Upper lobe of left lung (tissue), 6 donors: ENCODE measurements at places on chromosomes 11 and 22. TPM values are rescaled to one million over a fixed set of nuclear protein-coding genes. Genes with fewer than 3 reads are reported as not detected.
A peak's percentile ranks its signal among the peaks of the same experiment; 100 is the strongest.

GRCh38 chr11:116852261-116853031, 15.0 kb upstream of the APOA1 start:
- H3K27ac ChIP-seq: peak overlapping the region; percentile 64
- no peaks in the 10 kb centered on the region for H3K27me3 ChIP-seq
- H3K4me3 ChIP-seq: no peak overlapping the region
- H3K36me3 ChIP-seq: peaks cover 46% of the 10 kb centered on the region
- no peak for DNase-seq

GRCh38 chr22:24230911-24231656, 13.8 kb downstream of the GGT5 start:
- no peak overlapping the region for H3K4me3 ChIP-seq
- no peaks in the 10 kb centered on the region for H3K27me3 ChIP-seq
- H3K27ac ChIP-seq: no peak overlapping the region
- H3K4me1 ChIP-seq: no peaks in the 10 kb centered on the region
- H3K36me3 ChIP-seq: peaks cover 7% of the 10 kb centered on the region

Gene TXN2
- total RNA-seq: 30.4 TPM

Gene ANO5
- 2.8 TPM for total RNA-seq

DNA sequence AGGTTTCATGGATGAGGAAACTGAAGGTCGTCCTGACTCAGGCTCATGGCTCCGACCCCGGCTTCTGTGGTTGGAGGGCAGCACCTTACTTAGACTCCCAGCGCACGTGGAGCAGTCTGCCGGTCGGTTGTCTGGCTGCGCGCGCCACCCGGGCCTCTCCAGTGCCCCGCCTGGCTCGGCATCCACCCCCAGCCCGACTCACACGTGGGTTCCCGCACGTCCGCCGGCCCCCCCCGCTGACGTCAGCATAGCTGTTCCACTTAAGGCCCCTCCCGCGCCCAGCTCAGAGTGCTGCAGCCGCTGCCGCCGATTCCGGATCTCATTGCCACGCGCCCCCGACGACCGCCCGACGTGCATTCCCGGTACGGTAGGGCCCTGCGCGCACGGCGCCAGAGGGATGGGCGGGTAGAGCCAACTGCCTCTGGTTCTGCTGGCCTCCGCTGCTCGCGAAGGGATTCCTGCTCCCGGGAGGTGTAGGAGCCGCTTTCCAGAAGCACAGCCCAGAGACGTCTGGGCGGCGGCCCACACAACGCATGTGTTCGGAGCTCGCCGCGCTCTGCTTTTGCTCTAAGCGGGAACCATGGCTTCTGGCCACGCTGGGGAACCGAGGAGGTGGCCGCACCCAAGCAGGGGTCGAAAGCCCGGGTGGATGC, at the start of gene LDHA:
LDHA (plus strand) TSS at position 289 of the 653 bp plus-strand sequence. CDS start 2,280 bp downstream, outside the sequence.
- no peaks in the 10 kb centered on the region for H3K27me3 ChIP-seq
- peak within 1 kb of the TSS; percentile 93 for H3K27ac ChIP-seq
- peak within 1 kb of the TSS; percentile 79 for H3K4me3 ChIP-seq
